Psoas muscle (tissue), 8 donors: ENCODE measurements at places on chromosomes 13 and 19. TPM values are rescaled to one million over a fixed set of nuclear protein-coding genes. Genes with fewer than 3 reads are reported as not detected.

Gene PLEKHF1
- polyA plus RNA-seq: 73.8 TPM

Gene FKBP8
- polyA plus RNA-seq: 138 TPM

- no peak for DNase-seq
Measured at GRCh38 chr13:48775804-48776203, 122.1 kb downstream of the CYSLTR2 start.

Gene ADGRE3
- not detected for polyA plus RNA-seq

- no peak for DNase-seq
Measured at GRCh38 chr13:103568314-103568713, 502.1 kb upstream of the SLC10A2 start.

GRCh38 chr13:44079413-44080205 lies 199.9 kb downstream of the LACC1 start:
- no peak for DNase-seq

DNA sequence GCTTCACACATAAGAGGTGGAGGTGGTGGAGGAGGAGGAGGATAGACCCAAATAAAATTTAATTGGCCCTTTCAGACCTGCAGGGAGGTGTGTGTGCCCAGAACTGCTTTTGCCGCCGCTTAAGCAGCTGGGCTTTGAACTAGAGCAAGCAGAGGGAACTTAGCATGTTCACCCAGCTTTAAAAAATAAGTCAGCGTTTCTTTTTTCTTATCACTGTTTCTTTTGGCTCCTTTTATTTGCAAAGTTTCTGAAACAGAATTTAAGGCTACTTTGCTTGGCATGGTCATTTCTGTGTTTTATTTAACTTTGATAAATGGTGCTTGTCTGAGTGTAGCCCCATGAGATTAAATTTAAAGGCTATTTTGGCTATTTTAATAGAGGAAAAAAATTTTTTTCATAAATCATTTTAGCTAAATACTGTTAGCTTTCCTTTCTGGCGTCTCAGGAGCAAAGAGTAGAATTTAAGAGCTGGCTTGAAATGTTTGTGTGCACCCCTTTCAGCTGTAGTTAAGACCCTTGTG lies 43.3 kb upstream of the RNF113B start:
- no peak for DNase-seq
